Activated CD4-positive, CD25-positive, alpha-beta regulatory T cell treated with anti-CD3 and anti-CD28 coated beads, Interleukin-2, amount 50 U/mL, for 16 hours (primary cell): ENCODE measurements at places on chromosomes 1 and 21.

- no peak for DNase-seq
These were observed 148.1 kb downstream of the ADSS2 start for GRCh38 chr1:244303610-244303969.

DNA sequence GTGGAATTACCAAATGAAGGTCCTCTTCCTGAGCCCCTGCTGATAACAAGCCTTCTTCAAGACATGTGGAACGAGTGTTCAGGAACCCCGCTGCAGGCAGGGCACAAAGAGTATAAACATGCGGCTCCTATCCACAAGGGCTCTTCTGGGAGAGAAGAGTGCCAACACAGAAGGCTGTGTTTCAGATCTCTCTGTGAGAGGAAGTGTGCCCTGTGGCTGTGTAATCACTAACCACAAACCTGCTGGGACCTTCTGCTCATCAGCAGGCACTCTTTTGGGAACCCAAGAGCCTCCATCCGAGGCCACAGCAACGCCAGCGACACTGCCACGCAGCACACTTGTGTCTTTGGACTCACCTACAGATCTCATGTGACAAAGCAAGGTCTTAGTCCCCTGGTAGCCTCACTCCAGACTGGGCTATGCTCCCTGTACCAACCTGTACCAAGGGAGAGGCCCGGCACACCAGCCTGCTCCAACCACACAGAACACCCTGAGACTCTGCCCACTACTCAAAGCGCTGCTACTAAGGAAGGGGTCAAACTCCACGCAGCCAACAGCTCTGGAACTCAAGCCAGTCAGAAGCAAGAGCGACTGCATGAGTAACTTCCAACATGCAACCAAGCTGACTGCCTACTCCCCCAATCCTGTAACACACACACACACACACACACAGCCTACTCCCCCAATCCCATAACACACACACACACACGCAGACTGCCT is 7.8 kb downstream of the PTTG1IP start:
- no peak for DNase-seq

GRCh38 chr1:183101081-183101480 is 77.9 kb downstream of the LAMC1 start:
- no peak for DNase-seq

DNA sequence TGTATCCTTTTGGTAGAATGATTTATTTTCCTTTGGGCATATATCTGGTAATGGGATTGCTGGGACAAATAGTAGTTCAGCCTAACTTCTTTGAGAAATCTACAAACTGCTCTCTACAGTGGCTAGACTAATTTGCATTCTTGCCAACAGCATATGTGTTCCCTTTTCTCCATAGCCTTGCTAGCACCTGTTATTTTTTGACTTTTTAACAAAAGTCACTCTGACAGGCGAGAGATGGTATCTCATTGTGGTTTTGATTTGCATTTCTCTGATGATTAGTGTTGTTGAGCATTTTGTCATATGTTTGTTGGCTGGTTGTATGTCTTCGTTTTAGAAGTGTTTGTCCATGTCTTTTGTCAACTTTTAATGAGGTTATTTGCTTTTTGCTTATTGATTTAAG is 99.8 kb downstream of the UCK2 start:
- no peak for DNase-seq

GRCh38 chr1:190936337-190936736 is 458.7 kb upstream of the BRINP3 start:
- DNase-seq: no peak

- no peak for DNase-seq
These were observed 112.7 kb upstream of the COA6 start for GRCh38 chr1:234260578-234260977.

- no peak for DNase-seq
These were observed 2.1 kb downstream of the RPS6KA1 start for GRCh38 chr1:26531651-26532131.

- DNase-seq: no peak
These were observed 38.2 kb downstream of the MATN1 start for GRCh38 chr1:30684881-30685795.

DNA sequence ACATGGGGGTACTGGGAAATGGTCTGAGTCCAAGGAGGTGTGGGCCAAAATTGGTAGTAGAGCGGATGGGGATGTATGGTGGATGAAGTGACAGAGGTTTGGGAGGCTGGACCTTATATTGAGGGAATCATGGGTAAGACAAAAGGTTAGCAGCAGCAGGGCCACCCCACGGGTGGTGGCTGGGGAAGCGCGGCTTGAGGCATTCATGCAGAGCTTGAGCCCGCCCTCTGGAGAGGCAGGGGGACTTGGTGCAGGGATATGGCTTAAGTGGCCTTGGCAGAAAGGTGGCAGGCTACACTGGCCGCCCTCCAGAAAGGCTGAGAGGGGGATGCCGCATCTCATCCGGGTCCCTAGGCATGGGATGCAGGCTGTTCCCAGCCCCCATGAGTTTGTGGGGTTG is 31.5 kb downstream of the HMGB4 start:
- DNase-seq: no peak

DNA sequence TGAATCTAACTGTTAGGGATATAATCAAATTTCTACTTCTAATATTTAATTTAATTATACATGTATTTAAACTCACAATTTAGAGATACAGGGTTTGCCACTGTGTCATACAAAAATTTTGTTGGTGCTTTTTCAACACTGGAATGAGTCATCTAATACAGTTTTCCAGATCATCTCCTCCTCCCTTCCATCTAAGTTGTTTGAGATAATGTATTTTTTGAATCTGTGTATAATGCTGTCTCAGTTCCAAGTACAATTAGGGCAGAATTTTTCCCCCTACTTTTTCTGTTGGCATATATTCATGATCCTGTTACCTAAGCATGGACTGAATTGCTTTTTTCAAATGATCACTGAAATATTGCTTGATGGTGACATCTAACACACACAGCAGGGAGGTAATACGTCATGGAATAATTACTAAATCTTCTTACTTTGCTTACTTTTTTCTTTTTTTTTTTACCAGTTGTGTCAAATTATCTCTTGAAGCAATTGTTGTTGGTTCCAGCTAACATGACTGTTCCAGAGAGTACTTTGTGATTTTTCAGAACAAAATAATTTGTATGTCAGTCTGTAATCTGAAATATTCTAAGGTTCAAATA is 146.0 kb downstream of the MAGI3 start:
- no peak for DNase-seq
